ENCODE measurements at places on chromosomes 11 and 22. TPM values are rescaled to one million over a fixed set of nuclear protein-coding genes. Genes with fewer than 3 reads are reported as not detected.

Gene CYP2D6
- 0.77 TPM for total RNA-seq

Gene TPBGL
- 0.25 TPM for total RNA-seq

Gene IL10RA
- 0.31 TPM for total RNA-seq

DNA sequence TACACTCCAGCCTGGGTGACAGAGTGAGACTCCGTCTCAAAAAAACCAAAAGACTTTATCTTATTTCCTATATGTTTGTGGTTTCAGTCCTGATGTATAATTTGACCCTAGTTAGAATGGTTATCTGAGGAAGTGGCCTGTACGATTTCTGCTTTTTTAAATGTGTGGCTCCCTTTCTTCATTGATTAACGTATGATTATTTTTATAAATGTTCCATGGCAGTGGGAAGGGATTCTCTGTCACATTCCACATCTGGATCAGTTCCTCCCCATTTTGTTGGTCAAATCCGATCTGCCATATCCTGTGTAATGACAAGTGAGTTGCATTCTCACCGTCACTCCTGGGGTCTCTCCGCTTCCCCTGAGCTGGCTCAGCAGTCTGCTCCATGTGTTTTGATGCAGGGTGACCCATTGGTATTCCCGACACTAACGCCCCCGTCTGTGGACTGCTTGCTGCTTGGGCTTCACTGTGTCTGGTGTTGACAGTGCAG is 20.3 kb downstream of the NEAT1 start:
- no peak overlapping the region for H3K4me3 ChIP-seq
- H3K27me3 ChIP-seq: no peaks in the 10 kb centered on the region
- no peaks in the 10 kb centered on the region for H3K36me3 ChIP-seq
- no peaks in the 10 kb centered on the region for H3K4me1 ChIP-seq
- no peak for DNase-seq

DNA sequence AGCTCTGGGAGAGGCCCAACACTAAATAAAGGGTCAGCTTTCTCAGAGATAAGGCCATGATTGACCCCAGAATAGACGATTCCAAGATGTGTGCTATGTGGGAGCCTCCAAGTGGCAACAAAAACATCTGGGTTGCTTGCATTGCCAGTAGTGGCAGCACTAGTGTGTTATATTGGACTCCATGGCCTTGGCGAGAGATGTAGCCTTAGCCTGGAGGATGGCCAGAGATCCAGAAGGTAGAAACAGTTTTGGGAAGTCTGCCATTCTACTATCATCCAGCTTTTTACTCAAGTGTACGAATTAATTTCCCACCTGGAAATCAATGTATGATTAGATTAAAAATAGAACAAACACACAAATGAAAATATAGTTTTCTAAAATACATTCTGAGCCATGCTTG is 3.0 kb downstream of the OR8D4 start:
- H3K4me1 ChIP-seq: no peaks in the 10 kb centered on the region
- H3K27ac ChIP-seq: no peak overlapping the region
- no peaks in the 10 kb centered on the region for H3K36me3 ChIP-seq

DNA sequence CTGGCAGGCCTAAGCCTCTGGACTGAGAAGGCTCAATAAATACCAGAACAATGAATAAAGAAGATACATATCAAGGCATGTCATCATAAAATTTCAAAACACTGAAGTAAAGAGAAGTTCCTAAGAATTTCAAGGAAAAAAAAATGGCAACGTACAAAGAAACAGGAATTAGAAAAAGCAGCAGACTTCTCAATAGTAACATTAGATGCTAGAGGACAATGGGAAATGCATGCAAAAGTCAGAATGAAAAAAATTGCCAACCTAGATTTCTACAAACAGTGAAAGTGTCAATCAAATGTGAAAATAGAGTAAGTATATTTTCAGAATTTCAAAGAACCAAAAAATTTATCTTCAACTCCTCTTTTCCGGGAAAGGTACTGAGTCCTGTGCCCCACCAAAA is 125.0 kb downstream of the KCNC1 start:
- H3K36me3 ChIP-seq: no peaks in the 10 kb centered on the region
- H3K4me1 ChIP-seq: peaks cover 8% of the 10 kb centered on the region
- H3K27ac ChIP-seq: no peak overlapping the region
- DNase-seq: no peak
- H3K27me3 ChIP-seq: no peaks in the 10 kb centered on the region

Gene C2CD2L
- 3.3 TPM for total RNA-seq

Gene RIBC2
- total RNA-seq: 1.8 TPM

DNA sequence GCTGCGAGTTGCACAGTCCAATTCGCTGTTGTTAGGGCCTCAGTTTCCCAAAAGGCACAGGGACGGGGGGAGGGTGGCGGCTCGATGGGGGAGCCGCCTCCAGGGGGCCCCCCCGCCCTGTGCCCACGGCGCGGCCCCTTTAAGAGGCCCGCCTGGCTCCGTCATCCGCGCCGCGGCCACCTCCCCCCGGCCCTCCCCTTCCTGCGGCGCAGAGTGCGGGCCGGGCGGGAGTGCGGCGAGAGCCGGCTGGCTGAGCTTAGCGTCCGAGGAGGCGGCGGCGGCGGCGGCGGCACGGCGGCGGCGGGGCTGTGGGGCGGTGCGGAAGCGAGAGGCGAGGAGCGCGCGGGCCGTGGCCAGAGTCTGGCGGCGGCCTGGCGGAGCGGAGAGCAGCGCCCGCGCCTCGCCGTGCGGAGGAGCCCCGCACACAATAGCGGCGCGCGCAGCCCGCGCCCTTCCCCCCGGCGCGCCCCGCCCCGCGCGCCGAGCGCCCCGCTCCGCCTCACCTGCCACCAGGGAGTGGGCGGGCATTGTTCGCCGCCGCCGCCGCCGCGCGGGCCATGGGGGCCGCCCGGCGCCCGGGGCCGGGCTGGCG is at the start of gene BCR:
TSS of gene BCR (plus strand) at position 209 of the 592 bp plus-strand sequence. CDS start 452 bp downstream, outside the sequence.
- H3K4me3 ChIP-seq: peak within 1 kb of the TSS; percentile 80
- 0 out of 2 replicates have a peak, but pooled peaks cover 6% of the 10 kb centered on the region for H3K27me3 ChIP-seq
- DNase-seq: no peak
- H3K4me1 ChIP-seq: peaks cover 36% of the 10 kb centered on the region
- no peak within 1 kb of the TSS for H3K27ac ChIP-seq

GRCh38 chr22:36640106-36640672 is 63.4 kb downstream of the CACNG2 start:
- no peak for DNase-seq
- H3K4me3 ChIP-seq: no peak overlapping the region
- peaks cover 6% of the 10 kb centered on the region for H3K4me1 ChIP-seq
- H3K27me3 ChIP-seq: no peaks in the 10 kb centered on the region
- no peaks in the 10 kb centered on the region for H3K36me3 ChIP-seq
- no peak overlapping the region for H3K27ac ChIP-seq

DNA sequence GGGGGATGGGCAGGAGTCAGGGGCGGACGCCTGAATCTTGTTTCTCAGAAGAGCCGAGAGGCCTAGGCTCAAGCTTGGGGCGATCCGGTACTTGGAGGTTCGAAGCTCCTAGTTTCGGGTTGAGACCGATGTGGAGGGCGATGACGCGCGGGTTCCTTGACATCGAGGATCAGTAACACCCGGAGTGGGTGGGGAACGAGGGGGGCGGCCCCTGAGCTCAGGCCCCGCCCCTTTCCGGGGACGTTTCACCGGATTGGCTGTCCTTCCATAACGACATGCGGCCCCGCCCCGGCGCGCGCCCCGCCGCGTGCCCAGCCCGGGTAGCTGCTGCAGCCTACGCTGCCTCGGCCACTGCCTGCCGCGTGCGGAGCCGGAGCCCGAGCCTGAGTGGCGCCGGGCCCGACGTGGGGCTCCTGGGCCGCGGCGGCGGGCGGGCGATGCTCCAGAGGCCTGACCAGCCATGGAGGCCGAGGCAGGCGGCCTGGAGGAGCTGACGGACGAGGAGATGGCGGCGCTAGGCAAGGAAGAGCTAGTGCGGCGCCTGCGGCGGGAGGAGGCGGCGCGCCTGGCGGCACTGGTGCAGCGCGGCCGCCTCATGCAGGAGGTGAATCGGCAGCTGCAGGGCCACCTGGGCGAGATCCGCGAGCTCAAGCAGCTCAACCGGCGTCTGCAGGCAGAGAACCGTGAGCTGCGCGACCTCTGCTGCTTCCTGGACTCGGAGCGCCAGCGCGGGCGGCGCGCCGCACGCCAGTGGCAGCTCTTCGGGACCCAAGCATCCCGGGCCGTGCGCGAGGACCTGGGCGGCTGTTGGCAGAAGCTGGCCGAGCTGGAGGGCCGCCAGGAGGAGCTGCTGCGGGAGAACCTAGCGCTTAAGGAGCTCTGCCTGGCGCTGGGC is at the start of gene CCDC85B:
TSS of gene CCDC85B (plus strand) at position 350 of the 895 bp plus-strand sequence. CDS start at position 461, 111 bp downstream.
- peaks cover 1% of the 10 kb centered on the region for H3K36me3 ChIP-seq
- DNase-seq: no peak
- no peaks in the 10 kb centered on the region for H3K4me1 ChIP-seq
- peaks cover 8% of the 10 kb centered on the region for H3K27me3 ChIP-seq
- peak within 1 kb of the TSS; percentile 75 for H3K27ac ChIP-seq

DNA sequence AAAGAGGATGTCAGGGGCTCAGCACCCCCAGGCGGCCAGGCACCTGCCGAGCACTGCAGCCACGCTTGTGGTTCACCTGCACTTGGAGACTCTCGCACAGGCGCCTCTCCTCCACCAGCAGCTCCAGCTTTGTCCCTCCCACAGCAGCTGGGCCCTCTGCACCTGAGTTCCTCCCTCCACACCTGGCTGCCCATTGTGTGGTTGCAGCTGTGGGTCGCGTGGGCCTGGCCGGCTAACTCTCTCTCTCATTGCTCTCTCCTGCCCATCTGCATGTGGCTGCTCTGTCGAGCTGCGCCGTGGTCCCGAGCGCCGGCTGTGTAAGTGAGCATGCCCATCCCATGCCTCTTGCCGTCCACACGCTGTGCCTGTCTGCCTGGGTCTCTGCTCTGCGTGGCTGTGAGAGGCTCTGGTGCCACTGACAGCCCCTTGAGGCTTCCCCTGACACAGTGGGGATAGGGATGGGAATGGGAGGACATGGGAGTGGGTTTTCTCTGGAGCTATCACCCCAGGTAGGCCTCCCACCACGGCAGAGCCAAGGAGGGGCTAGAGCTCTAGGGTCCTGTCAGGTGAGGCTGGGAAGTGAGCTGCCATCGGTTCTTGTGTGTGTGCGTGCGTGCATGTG is 8.5 kb upstream of the ACR start:
- no peak for DNase-seq
- no peaks in the 10 kb centered on the region for H3K4me1 ChIP-seq
- H3K36me3 ChIP-seq: no peaks in the 10 kb centered on the region
- H3K27ac ChIP-seq: no peak overlapping the region
- H3K27me3 ChIP-seq: peaks cover 21% of the 10 kb centered on the region
- H3K4me3 ChIP-seq: no peak overlapping the region

GRCh38 chr11:121538054-121538453 is 85.3 kb upstream of the SORL1-AS1 start:
- no peaks in the 10 kb centered on the region for H3K4me1 ChIP-seq
- no peak overlapping the region for H3K4me3 ChIP-seq
- H3K36me3 ChIP-seq: peaks cover 15% of the 10 kb centered on the region
- no peak overlapping the region for H3K27ac ChIP-seq
- no peak for DNase-seq
- H3K27me3 ChIP-seq: no peaks in the 10 kb centered on the region

Gene HBG2
- not detected for total RNA-seq

Gene OR2AG2
- 0.17 TPM for total RNA-seq

- no peaks in the 10 kb centered on the region for H3K36me3 ChIP-seq
- H3K27ac ChIP-seq: no peak overlapping the region
- peaks cover 15% of the 10 kb centered on the region for H3K4me1 ChIP-seq
- no peak for DNase-seq
- H3K27me3 ChIP-seq: no peaks in the 10 kb centered on the region
- no peak overlapping the region for H3K4me3 ChIP-seq
Observed at GRCh38 chr11:121931748-121932352, 184.2 kb downstream of the BLID start.

DNA sequence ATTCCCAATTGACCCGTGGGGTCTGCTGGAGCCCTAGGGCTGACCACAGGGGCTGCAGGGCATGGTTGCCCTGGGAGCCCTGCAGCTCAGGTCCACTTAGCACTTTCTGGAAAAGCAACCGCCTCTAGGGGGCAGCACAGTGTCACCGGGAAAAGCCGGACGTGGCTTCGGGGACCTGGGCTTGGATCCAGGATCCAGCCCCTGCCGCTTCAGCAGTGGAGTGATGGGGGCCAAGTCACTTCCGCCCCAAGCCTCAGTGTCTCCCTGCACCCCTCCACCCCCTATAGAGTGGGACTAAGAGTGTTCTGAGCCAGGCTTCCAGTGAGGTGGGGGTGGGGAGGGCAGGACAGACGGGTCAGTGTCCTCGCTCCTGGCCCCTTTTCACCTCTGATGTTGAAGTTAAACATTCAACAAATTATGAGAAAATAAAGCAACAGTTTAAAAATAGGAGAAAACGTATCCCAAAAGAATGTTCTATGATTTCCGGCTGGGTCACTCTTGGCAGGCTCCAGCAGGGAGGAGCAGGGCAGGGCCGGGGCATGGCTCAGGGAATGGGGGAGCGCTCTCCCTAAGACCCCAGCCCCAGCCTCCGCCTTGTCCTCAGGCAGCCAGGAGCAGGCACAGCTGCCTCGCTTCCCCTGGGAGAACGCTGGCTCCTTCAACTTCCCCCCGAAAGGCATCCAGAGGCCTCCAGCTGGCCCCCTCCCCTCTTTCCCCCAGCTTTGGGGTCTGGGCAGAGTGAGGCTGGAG is 96.5 kb upstream of the FGF3 start:
- H3K27me3 ChIP-seq: peaks cover 12% of the 10 kb centered on the region
- DNase-seq: no peak
- no peak overlapping the region for H3K4me3 ChIP-seq
- H3K4me1 ChIP-seq: no peaks in the 10 kb centered on the region
- H3K27ac ChIP-seq: no peak overlapping the region

Gene PANX3
- total RNA-seq: not detected

Gene LRRC56
- total RNA-seq: 2.1 TPM

DNA sequence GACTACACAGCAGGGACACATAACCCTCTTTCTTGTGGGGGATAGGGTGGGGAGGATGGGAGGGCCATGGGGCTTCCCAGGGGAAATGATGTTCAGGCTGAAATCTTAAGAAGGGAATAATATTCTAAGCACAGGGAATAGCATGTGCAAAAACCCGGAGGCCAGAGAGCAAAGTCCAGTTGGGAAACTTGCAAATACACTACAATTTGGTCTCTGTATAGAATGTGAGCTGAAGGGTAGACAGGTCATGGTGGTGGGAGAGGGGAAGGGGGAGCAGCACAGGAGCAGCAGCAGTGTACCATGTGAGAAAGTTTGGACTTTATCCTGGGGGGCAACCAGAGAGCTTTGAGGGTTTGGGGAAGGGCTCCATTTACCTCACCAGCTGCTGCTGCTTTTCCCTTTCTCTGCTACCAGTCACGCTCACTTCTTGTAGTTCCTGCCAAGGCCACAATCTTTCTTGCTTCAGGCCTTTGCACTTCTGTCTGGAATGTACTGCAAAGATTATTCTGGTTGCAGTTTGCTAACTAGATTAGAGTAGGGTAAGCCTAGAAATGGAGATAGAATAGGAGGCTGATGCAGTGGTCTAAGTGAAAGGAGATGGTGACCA is 43.0 kb downstream of the KREMEN1 start:
- no peaks in the 10 kb centered on the region for H3K4me1 ChIP-seq
- no peak overlapping the region for H3K4me3 ChIP-seq
- no peak overlapping the region for H3K27ac ChIP-seq
- no peak for DNase-seq

DNA sequence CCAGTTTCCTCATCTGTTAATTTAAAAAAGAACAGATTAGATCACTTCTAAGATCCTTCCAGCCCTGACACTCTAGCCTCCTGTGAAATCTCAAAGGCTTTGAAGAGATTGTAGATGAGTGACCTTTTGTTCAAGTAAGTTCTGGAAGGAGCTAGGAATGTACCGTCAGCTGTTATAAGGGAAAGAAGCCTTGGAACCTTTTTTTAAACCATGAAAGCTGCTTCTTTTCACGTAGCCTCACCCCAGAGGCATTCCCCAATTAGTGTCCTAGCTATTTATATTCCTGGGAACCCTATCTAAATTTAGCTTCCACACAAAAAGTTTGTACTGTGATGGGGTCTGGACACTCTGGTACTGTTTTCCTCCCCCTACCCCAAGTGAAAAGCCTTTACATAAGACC is 35.8 kb upstream of the SLN start:
- no peaks in the 10 kb centered on the region for H3K4me1 ChIP-seq
- no peak overlapping the region for H3K27ac ChIP-seq
- no peaks in the 10 kb centered on the region for H3K36me3 ChIP-seq
- H3K27me3 ChIP-seq: no peaks in the 10 kb centered on the region
- H3K4me3 ChIP-seq: no peak overlapping the region
- no peak for DNase-seq
